AG04450 (cell line): ENCODE measurements at places on chromosomes 1 and 21.

DNA sequence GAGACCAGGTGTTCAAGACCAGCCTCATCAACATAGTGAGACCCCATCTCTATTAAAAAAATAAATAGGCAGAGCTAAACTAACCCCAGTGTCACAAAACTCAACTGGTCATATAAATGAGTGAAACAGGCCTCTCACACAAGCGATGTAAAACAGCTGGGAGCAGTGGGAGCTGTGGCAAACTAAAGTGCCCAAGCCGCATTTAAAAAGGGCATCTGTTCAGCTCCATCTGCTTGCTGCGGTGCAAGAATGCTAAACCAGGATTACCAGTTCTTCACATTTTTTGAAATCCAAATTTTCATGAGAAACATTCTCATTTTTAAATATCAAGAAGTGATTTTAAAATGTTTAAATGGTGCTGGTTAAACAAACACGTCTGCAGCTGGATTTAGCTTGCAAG lies 50.0 kb upstream of the WNT2B start:
- no peak for DNase-seq

GRCh38 chr1:196481616-196482015 lies 126.6 kb downstream of the KCNT2 start:
- no peak for DNase-seq

DNA sequence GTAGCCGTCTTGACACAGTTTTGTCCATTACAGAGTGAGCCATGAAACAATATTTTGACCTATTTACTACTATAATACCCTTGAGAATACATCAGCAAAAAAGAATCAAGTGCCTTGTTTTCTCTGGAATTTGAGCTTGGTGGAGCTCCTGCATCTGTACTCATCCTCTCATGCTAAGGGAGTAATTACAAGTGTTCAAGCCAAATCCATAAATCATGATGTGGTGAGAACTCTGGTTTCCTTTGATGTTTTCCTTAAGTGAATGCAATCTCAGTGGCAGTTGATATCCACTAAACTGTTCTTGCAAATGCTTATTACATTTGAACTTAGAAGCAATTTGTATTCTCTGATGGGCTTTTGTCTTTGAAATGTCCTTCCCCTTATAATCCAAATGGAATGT lies 824.6 kb upstream of the TMPRSS15 start:
- no peak for DNase-seq

GRCh38 chr21:38938343-38938742 lies 132.6 kb downstream of the ETS2 start:
- DNase-seq = no peak

GRCh38 chr1:68157416-68157815 lies 74.9 kb downstream of the WLS start:
- no peak for DNase-seq

GRCh38 chr1:224635356-224635755 lies 19.2 kb downstream of the CNIH3 start:
- no peak for DNase-seq

GRCh38 chr1:114033216-114033706 lies 54.0 kb downstream of the OLFML3 start:
- DNase-seq = no peak

DNA sequence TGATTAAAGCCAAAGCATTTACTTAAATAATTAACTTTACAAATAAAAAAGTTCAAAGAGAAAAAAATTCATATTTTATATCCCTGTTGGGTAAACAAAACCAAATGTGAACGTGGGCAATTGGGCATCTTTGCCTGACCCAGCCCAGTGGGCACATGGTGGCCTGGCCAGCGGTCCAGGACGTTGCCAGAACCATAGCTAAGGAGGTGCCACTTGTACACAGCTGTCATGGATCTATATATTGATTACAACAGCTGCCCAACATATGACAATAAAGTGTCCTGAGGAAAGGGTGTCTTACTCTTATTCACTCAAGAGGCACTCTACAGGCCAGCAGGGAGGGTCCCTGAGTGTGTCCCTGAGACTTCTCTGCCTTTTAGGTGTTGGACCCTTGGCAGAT lies 78.5 kb downstream of the BCAR3 start:
- DNase-seq = no peak

- DNase-seq = no peak
Measured at GRCh38 chr1:55612988-55613387, 397.8 kb upstream of the USP24 start.

GRCh38 chr1:222792744-222793143 lies 22.1 kb upstream of the DISP1 start:
- DNase-seq = no peak

DNA sequence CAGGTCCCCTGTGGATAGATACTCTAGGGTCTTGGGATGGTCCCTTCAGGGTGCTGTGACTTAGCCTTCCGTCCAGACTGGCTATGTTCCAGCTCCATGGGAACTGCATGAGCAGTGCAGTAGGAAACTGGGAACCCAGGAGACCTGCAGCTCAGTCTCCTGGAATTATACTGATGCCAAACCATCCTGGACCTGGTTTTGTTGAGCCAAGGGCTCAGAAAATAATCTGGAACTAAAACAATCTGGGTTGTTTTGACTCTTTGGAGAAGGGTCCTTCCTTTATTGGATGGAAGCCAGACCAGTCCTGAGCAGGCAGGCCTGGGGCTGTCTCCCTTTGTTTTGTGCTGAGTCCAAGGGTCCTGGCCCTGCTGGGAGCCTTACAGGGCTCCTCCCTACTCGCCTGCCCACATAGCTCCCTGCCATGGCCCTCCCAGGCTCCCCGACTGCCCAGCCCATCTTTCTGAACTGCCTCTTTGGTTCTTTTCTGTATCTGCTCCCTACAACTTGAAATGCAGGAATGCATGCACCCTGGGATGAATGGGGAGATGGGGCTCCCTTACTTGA lies 1.2 kb downstream of the IPO13 start:
- DNase-seq = no peak

GRCh38 chr1:149899460-149900284 lies at the start of gene BOLA1:
Gene BOLA1 (plus strand): TSS chr1:149899568. CDS start chr1:149900060, 492 bp downstream.
- DNase-seq = peak; percentile 70

DNA sequence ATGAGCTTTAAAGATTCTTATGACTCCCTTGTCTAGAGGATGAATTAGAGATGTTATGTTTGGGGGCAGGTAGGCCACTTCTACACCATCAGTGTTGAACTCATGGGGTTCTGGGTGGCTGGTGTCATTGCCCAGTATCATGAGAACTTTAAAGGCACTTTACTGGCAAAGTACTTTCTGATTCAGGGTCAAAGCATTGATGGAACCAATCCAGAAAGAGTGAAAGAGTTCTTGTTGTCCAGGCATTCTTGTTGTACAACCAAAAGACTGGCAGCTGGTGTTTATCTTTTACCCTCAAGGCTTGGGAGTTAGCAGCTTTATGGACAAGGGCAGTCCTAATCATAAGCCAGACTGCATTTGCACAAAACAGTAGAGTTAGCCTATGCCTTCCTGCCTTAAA lies 673.0 kb downstream of the USP25 start:
- no peak for DNase-seq

GRCh38 chr21:26164311-26164710 lies 6.3 kb downstream of the APP start:
- no peak for DNase-seq

GRCh38 chr1:234676103-234676594 lies 66.2 kb upstream of the IRF2BP2 start:
- no peak for DNase-seq

DNA sequence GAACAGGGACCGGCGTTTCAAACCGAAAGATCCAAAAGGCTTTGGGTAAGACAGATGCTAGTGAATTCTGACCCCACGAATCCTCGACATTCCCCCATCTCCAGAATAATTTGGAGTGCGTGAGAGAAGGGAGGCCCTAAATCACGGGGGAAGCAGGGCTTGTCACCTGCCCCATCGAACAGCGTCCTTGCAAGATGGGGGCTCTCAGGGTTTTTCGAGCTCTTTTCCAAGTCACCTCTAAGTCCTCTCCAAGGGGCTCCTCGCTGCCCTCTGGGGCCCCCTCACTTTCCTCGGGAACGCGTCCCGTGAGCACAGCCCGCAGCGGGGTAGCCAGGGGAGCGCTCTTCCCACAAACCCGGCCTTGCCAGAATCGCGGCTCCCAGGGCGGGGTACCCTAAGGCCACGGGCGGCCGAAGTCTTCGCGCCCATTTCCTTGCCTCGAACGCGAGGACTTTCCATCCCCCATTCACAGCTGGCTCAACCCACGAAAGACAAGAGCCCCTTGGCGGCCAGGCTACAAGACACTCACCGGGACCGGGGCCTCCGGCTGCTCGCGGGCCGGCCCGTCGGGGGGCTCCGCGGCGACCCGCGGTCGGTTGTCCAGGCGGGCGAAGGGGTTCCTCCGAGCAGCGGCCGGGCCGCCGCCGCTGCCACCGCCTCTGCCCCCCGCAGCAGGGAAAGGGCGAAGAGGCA lies 546 bp downstream of the DONSON start:
- no peak for DNase-seq

- DNase-seq = no peak
Measured at GRCh38 chr21:28916150-28916893, 76.4 kb downstream of the LTN1 start.

GRCh38 chr1:202979459-202979858 lies 12.4 kb upstream of the CYB5R1 start:
- no peak for DNase-seq

- DNase-seq = no peak
Measured at GRCh38 chr1:228009828-228010775, 3.3 kb downstream of the WNT3A start.

GRCh38 chr1:7733276-7733675 lies 37.8 kb upstream of the VAMP3 start:
- no peak for DNase-seq

GRCh38 chr21:33071770-33072306 lies 1.9 kb downstream of the OLIG1 start:
- DNase-seq = no peak

DNA sequence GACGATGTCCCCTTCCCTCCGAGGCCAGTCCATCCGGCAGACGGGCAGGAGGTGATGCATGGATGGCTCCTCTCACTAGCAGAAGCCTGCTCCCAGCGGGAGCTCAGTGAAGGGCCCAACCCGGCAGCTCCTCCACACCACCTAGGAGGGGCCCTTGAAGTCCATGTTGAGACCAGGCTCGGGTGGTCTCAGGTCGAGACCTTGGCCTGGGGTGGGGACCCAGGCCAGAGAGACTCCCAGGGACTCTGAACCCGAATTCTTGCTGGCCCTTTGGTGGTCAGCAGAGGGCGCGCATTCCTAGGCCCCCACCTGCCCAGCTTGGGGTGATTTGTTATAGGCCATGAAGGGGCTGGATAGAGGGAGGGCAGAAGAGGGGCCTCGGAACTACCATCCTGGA lies 642 bp upstream of the NT5C1A start:
- DNase-seq = no peak

- DNase-seq = no peak
Measured at GRCh38 chr1:32066489-32066873, 6.3 kb upstream of the TMEM39B start.

DNA sequence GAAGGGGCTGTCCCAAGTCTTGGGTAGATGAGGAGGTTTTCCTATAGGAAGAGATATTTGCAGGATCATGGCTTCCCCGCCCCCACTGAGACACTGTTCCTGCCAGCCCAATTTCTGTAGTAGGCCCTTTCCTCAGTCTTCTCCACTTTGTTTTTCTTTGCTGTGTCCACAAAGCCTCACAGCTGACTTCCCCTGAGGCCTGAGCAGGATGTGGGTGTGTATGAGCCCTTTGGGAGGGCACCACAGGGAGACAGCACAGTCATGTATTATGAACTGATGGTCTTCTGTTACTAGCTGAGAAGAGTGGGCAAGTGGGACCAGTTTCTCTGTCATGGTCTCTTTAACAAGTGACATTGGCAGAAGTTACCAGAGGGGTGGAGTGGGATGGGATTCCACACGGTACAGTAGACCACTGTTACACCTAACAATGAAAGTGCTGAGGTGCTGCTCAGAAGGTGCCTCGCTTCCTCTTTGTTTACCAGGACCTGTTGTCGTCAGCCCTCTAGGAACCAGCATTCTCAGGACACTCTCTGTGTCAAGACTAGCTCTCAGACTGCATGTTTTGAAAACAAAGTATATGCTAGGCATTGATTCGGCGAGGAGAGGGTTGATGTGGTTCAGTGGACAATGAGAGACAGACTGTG lies 253.8 kb upstream of the HOOK1 start:
- DNase-seq = no peak

- DNase-seq = no peak
Measured at GRCh38 chr1:12284486-12284885, 54.7 kb downstream of the VPS13D start.
